Activated B cell treated with CpG ODN at 0.5 μM for 24 hours (primary cell): ENCODE measurements at places on chromosomes 3 and 15. TPM values are rescaled to one million over a fixed set of nuclear protein-coding genes. Genes with fewer than 3 reads are reported as not detected.

KLF15 gene
- 0.31 and 0.39 TPM in 2 replicates for total RNA-seq

HEG1 gene
- total RNA-seq = 6.1 and 7.2 TPM in 2 replicates

DNA sequence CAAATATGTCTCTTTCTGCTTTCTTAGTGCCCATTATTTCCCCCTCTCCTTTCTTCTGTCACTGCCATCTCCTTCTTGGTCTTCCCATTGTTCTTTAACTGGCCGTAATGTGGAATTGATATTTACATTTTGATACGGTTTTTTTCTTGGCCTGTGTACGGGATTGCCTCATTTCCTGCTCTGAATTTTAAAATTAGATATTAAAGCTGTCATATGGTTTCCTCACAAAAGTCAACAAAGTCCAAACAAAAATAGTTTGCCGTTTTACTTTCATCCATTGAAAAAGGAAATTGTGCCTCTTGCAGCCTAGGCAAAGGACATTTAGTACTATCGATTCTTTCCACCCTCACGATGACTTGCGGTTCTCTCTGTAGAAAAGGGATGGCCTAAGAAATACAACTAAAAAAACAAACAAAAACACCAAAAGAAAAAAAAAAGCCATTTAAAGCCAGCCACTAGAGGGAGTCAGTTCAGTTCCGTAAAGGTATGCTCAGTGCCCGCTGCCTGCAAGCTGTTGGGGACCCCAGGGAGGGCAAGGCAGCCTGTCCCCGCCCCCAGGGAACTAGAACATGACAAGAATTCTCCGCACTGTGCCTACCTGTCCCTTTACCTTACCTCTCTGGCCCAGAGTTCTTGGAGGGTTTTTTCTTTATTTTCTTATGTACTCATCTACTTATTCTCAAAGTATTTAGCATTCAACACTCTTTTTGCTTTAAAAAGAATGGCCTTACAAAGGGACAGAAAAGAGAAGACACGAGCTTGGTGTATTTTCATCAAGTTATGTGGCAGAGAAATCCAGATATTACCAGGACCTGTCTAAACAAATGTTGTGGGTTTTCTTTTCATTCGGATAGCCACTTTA, 30.0 kb upstream of the NR2E3 start:
- DNase-seq = no peak

- peak; percentile 47 for DNase-seq
Measured at GRCh38 chr3:156674911-156675829, 780 bp downstream of the TIPARP start.

- no peak for DNase-seq
Measured at GRCh38 chr3:153305189-153305588, 143.2 kb downstream of the RAP2B start.

DNA sequence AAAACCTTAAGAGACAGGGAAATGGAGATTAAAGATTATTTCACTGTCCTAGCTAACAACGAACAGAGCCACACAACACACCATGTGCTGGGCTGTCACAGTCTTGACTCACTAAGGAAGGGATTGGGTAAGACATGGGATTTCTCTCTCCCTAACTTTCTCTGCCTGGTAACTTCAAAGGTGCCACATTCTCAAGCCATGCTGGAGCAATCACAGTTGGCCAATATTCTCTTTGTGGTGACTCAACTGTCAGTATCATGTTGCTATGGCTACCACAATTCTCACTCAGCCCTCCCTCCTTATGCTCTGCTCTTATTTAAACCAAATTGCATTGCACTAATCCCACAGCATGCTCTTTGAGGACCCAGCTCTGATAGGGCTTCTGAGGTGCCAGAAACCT, 74.0 kb downstream of the OXNAD1 start:
- DNase-seq = no peak

- no peak for DNase-seq
Measured at GRCh38 chr3:138593488-138594149, 441 bp downstream of the CEP70 start.

GRCh38 chr3:47892286-47893040, 89.5 kb downstream of the DHX30 start:
- DNase-seq = no peak

- DNase-seq = no peak
Measured at GRCh38 chr3:51245867-51246266, 139.2 kb upstream of the MANF start.

DNA sequence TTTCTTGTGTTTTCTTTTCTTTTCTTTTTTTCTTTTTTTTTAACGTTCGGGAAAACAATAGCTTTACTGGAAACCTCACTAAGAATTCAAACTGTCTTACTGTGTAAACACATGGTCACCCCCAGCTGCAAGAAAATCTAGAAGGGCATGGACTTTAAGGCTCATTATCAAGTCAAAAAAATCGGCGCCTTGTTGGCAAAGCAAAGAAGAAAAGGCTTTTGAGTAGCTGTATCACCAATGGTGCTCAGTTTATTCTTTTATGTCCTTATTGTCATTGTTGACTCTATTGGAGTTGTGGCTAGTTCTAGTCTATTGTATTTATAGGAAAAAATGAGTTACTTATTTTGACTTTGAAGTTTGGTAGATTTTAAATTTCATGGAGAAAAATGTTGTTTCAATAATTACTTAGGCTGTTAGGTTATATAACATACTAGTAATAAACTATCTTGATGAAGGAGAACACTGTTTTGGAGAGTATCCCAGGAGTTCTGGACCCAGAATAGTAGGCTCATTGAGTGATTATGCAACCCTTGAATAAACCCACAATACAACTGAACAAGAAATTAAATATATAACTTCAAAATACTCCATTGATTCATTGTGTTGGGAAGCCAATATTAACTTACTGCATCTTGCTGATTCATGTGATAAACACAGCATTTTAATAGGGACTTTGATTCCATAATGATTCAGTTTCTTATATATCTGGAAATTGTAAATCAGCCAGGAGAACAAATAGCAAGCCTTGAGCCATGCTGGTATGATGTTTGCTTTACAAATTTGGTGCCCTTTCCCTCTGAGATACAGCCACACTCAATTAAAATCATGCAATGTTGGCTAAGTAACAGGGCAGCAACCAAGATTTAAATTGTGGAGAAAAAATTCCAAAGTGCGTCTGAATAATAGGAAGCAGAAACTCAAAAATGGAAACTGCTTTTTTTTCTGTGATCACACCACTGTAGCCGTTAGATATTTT, 27.8 kb upstream of the GOLIM4 start:
- no peak for DNase-seq

DNA sequence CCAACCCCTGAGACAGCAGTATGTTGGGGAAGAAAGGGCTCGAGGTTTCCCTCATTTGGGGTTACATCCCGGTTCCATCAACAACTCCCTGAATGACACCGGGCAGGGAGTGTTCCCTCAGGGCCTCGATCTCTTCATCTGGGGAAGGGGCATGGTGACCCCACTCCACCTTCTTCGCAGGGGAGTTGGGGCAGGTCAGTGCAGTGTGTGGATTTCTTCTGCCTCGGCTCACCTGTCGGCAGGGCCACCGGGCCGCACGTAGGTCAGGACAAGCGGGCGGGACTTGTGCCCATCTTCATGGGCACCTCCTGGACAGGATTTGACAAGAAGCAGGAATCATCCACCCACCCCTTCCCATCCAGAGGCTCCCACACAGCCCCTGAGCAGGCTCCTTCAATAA, 17.4 kb downstream of the GRIP2 start:
- no peak for DNase-seq
